ENCODE measurements at places on chromosomes 7 and 10.

DNA sequence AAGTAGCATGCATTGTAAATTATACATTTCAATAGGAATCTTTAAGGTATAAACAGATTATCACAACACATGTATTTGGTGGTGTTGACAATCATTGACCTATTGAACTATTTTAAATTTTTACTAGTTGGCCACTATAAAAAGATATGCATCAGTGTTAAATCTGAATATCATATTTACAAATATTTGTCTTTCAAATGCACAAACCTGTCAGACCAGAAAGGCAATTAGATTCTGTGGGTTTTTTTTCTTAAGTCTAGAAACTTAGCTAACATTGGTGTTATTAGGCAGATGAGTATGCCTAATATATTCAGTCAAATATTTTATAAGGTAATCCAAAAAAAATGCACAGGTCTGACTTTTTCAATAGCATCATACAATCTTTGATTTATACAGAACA, 241.4 kb upstream of the DGKB start:
- DNase-seq = no peak

GRCh38 chr10:4751211-4751610, 74.8 kb upstream of the AKR1E2 start:
- no peak for DNase-seq

- peak; percentile 46 for DNase-seq
These were observed 911 bp upstream of the HNRNPH3 start for GRCh38 chr10:68330852-68331454.

DNA sequence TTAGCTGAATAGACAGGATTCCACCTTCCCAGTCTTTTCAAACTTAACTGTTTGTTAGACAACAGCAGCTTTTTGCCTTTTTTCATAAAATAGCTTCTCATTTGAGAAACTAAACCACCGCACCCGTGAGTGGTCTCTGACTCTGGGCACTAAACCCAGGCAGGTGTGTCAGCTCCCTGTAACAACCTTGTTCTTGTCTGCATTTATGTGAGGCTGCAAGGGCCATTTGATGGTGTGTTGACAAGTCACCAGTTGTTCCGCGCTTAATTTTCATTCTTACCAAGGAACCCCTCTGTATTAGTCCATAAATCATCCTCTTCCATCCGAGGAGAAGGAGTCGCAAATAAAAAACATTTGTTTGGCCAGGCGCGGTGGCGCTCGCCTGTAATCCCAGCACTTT, 1.5 kb downstream of the STOX1 start:
- no peak for DNase-seq

DNA sequence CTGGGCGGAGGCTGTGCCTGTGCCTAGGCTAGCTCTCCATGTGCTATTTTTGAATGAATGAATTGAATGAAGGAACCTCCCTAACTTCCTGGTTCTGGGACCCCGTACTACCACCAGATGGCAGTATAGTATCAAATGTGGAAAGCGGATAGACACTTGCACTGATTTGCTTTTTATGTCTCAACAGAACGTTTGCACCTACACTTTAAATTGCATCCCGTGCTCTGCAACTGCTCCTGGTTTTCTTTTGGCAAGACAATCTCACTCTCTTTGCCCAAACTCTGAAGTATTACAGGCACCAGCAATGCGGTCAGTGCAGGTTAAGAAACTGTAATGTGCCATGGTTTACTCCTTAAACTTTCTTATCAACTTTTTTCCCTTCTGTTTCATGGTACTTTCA, 6.5 kb downstream of the FZD8 start:
- no peak for DNase-seq

DNA sequence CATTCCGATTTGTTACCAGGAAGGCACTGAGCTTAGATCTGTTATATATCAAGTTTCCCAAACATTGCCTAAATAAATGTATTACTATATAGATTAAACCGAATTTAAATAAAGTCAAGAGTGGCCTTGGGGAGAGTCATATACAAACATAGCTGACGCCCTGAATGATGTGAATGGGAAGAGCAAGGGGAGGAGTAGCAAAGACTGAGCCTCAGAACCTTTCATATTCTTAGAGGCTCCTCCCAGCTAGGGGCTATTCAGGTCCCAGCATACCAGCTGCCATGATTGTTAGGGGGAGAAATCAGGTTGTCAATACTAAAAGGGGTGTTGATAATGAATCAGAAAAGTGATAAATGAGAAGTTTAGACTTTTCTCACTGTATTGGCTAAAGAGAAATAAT, 64.7 kb upstream of the ITGB1 start:
- no peak for DNase-seq

GRCh38 chr7:111486472-111487142, 75.7 kb downstream of the IMMP2L start:
- no peak for DNase-seq

DNA sequence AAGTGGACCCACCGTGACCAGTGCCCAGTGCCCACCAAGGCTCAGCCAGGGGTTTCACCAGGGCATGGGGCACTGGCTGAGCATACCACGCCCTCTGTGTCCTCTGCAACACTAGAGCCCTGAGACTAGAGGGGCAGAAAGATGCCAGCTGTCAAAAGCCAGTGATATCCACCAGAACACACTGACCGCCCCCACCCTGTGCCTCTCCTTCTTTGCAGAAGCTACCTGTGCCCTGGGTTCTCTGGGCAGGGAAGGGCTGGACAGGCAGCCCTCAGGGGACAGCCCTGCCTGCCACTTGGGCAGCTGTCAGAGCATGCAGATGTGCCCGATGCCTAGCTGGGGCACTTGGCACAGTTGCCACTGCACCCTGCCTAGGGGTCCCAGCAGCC, 494 bp downstream of the VSIR start:
- no peak for DNase-seq

GRCh38 chr10:95469676-95470075, 91.5 kb downstream of the SORBS1 start:
- DNase-seq = no peak

- no peak for DNase-seq
These were observed 10.2 kb downstream of the KLF14 start for GRCh38 chr7:130723784-130724183.

DNA sequence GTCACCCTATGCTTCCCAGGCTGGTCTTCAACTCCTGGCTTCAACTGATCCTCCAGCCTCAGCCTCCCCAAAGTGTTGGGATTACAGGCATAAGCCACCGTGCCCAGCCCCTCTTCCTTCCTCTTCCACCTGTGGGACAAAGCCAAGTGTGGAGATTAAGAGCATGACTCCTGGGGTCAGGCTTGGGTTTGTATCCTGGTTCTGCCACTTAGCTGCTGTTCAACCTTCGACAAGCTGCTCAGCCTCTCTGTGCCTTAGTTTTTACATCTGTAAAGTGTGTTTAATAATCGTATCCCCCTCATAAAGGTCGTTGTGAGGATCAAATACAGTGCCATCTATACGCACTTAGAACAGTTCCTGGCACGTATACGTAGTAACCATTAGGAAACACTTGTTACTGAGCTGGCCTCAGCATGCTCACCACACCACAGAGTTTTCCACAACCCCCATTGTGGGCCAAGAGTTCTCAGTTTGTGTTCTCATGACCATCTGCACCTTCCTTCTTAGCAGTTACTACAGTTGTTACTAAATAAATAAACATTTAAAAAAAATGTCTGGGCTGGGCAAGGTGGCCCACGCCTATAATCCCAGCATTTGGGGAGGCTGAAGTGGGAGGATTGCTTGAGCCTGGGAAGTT, 140.5 kb upstream of the BTBD16 start:
- no peak for DNase-seq

- no peak for DNase-seq
These were observed 466.9 kb downstream of the KIF20B start for GRCh38 chr10:90168244-90168643.

- no peak for DNase-seq
These were observed 16.3 kb downstream of the PRKCQ start for GRCh38 chr10:6563731-6564130.

- DNase-seq = no peak
These were observed 95.6 kb downstream of the OSBPL3 start for GRCh38 chr7:24884401-24884800.

DNA sequence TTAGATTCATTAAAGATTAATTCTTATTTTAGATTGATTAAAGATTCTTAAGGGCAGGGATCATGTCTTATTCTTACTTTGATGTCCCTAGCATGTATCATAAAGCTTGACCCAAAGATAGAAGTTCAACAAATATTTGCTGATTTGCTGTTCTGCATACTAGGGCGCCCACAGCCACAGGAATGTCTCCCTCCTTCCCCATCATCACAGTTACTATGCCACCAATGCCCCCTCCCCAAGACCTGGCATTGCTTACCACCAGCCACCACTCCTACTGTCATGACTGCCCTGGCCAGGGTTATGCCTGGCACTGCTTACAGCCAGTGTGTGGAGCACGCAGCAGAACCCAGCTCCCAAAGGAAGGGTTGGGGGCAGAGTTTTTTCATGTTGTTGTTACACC, 86.7 kb upstream of the AGK start:
- DNase-seq = no peak

GRCh38 chr7:13442226-13442625, 547.2 kb downstream of the ETV1 start:
- DNase-seq = no peak

- no peak for DNase-seq
These were observed 24.7 kb downstream of the DAGLB start for GRCh38 chr7:6422926-6423632.

DNA sequence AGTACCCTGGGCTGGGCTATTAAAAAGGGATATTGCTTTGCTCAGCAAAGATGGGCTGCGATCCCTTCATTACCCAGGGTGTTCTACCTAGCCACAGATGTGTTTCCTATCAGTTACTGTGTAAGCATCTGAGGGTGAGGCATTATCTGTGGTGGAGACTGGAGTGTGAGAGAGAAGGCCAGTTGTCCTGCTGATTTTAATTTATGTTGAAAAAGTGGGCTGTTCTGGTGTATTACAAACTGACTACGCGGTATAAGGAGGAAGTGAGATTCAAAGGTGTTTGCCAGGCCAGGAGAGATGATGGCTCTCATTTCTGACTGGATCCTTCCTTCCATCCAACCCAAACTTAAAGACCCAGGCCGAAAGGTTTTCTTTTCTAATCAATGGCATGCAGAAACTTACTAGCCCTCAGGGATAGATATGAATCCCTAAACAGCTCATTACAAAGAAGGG, 7.6 kb downstream of the TCF7L2 start:
- DNase-seq = no peak

DNA sequence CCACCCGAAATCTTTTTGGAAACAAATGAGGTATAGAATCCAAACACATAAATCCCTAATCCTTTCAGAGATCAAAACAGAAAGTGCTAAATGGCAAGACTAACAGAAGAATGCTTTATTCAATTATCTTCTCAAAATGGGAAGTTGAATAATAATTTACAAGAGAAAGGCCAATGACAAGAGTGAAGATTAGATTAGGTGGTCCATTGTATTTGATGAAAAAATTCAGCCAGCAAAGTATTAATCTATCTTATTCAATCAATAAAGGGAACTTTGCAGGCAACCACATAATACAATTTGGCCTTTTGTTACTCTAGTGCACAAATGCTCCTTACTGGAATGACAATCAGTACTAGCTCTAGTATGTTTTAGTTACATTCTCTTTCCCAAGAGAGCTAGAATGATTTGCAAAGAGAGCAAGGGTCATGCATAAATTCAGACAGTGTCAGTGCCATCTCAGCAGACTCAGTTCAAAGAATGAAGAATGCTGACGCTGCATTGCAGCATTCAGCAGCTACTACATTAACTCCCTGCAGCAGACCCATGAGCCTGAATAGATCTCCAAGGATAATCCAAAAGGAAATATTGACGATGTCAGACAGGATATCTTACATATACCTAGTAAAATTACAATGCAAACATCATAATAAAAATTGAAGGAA, 131.8 kb downstream of the ANK3 start:
- no peak for DNase-seq

DNA sequence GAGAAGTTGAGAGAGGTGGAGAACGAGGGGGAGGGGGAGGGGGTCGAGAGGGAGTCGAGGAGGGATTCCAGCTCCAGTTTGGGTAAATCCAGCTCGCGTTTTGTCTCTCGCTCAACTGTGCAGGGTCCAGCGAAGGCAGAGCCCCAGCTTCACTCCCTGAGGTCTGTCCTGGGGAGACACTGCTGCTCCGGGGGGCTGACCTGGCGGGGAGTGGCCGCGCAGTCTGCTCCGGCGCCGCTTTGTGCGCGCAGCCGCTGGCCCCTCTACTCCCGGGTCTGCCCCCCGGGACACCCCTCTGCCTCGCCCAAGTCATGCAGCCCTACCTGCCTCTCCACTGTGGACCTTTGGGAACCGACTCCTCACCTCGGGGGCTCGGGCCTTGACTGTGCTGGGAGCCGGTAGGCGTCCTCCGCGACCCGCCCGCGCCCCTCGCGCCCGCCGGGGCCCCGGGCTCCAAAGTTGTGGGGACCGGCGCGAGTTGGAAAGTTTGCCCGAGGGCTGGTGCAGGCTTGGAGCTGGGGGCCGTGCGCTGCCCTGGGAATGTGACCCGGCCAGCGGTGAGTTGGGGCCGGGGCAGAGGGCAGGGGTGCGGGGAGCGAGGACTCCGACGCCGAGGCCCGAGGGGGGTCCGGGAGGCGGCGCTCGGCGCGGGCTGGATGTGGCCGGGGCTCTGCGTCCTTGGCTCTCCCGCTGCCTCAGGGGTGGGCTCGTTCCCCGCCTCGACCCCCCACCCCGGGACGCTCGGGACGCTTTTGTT, at the start of gene TET1:
TET1 (plus strand) TSS at position 152 of the 757 bp plus-strand sequence. CDS start 12,002 bp downstream, outside the sequence.
- DNase-seq = peak; percentile 72

- no peak for DNase-seq
These were observed 74.1 kb upstream of the UNC5B start for GRCh38 chr10:71138166-71138830.

GRCh38 chr10:132868995-132869394, 73.4 kb downstream of the CFAP46 start:
- DNase-seq = no peak

GRCh38 chr10:62384057-62384446, 9.9 kb downstream of the ZNF365 start:
- DNase-seq = no peak

GRCh38 chr10:98045785-98046389, 15.5 kb upstream of the CRTAC1 start:
- DNase-seq = peak; percentile 26

DNA sequence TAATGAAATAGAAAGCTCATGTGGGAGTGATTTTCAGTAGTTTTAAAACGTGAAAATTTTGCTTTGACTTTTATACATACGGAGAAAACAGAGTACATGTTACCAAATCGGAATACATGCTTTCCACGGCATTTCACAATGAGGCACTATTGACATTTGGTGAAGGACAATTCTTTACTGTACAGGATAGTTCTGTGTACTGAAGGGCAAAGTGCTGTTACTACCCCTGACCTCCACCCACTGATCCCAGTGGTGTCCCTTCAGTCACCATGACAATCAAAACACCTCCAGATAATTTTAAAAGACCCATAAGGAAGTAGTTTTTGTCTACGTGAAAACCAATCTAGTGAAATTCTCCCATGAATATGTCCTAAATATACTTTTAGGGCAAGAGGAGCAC, 33.1 kb upstream of the ANK3 start:
- no peak for DNase-seq

DNA sequence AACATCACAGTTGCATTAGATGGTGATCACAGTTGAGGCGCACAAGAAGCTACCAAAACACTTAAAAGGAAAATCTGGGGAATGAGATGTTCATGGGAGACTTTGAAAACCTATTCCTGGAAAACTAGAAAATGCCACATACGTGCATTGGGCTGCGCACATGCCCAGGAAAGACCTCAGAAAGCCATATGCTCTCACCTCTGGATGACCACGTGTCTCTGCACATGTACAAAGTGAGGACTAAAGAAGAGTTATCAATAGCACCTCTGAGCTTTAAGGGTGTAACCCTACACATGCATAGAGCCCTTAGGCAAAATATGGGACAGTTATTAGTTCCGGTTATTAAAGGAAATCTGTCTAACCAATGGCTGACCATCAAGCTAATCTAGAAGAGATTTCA, 77.7 kb downstream of the CRPPA start:
- no peak for DNase-seq

GRCh38 chr7:158657189-158657746, 47.3 kb downstream of the NCAPG2 start:
- no peak for DNase-seq
